Stimulated activated CD8-positive, alpha-beta memory T cell treated with anti-CD3 and anti-CD28 coated beads, Interleukin-4, amount 100 ng/mL, for 4 hours (primary cell): ENCODE measurements at places on chromosomes 4 and X.

DNA sequence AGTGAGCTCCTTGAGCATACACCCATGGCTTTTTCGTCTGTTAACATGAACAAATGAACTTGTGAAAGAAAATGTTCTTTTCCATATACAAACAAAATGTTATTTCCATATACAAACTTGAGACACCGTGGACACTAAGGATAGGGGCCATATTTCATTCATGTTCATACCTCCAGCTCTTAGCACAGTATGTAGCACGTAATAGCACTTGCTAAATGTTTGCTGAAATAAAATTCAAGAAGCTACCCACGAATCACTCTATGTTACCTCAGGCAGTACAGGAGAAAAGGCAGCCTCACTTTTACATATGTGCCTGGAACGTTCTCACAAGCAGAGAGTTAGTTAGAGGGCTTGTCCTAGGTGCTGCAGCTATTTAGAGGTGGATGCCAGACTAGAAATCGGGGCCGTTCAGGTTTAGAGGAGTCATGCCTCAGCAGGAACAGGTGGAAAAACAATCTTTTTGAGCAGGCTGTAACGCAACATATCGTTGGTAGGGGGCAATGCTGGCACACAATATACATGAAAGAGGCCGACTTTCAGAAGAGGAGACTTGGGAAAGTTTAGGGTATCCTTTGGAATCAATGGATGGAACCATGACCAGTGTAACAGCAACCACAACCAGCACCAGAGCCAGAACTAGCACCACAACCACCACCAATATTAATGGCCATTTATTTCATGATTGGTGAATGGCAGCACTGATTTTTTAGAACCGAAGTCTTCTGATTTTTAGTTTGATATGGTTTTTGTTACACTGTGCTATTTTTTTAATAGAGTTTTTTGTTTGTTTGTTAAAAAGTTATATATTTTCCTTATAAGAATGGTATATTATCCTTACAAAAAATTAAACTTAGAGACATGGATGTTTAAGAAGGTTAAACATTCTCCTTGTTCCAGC, 14.8 kb upstream of the PAQR3 start:
- DNase-seq, result no peak

- no peak for DNase-seq
Measured at GRCh38 chr4:180261346-180261745, 1981.9 kb upstream of the TENM3 start.

DNA sequence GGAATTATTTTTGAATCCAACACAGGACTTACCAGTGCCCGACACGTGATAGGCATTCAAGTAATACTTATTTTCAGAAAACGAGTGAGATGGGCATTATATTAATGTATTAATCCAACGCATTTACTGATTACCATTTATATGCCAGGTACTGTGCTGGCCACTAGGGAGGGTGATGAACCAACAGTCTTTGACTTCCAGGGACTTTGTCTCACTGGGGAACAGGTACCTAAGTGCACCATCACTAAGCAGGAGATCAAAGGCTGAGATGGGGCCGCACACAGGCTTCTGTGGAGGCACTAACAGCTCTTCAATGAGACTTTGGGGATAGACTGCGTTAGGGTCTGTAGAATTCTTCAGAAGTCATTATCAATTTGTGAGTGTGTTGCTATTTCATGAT, 5.7 kb upstream of the TADA2B start:
- no peak for DNase-seq

DNA sequence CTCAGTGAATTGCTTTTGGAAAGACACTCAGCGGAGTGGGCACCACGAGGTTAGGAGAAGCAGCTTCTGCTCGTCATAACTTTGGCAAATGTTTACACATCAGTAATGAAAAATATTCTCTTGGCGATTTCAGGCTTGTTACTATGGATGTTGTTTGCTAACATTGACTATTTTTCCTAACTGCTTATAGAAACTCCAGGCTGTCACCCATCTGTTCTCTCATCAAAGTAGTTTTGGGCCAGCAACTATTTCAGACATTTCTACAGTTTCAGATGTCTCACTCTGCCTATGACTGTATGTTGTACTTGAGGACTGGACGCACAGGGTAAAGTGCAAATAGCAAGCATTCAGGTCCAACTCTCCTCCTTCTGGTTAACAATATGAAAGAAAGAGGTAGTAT, 346.7 kb downstream of the TRIML1 start:
- no peak for DNase-seq

DNA sequence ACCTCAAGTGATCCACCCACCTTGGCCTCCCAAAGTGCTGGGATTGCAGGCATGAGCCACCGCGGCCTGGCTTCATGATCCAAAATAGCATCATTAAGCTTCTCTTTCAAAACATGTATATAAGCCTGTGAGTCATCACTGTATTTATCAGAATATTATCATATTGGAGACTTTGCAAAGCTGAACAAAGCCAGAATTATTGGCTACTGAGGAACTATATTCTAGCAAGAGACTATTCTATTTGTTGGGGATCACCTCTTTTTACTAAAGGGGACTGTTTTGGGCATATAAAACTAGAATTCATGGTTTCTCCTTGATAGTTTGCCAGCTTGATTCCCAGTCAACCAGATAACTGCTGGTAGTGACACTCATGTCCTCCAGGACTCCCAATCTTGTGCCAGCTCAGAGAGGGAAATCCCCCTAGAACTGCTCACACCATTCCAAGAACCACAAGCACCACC, 40.1 kb downstream of the TET2 start:
- DNase-seq, result no peak

GRCh38 chr4:91113130-91113706, 986.0 kb downstream of the CCSER1 start:
- no peak for DNase-seq

- DNase-seq, result no peak
Measured at GRCh38 chr4:85520765-85521749, 46.1 kb downstream of the ARHGAP24 start.

GRCh38 chr4:8409264-8410065, 31.1 kb downstream of the ACOX3 start:
- DNase-seq, result peak; percentile 63

DNA sequence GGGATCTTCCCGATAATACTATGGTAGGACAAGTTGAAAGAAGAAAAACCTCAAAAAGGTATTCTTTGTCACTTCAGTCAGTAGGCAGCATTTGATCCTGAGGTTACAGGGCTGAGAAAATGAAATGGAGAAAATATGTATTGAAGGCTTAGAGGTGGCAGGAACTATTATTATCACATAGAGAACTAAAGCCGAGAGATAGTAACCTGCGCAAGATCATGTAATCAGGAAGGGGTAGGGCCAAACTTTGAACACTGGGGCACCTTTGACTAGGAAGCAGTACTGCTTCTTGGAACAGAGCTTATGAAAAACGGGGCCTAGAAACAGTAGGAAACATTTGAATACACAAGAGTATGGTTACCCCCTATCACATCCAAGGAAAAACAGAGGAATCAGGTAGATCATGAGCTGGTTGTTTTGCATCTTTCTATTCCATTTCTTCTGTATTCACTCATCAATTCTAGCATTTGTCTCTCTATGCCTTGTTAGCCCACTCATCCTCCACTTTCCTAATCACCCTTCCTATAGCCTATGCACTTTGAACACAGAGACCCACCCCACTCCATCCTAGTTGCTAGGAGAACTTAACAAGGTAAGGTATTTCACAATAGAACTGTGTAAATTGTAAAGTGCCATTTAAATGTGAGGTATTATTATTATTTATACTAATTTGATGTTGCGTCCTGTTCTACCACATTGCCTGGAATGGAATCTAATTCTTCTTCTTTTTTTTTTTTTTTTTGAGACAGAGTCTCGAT, 34.6 kb upstream of the SLC9A7 start:
- DNase-seq, result no peak

- no peak for DNase-seq
Measured at GRCh38 chrX:14591976-14592375, 62.6 kb downstream of the GLRA2 start.

DNA sequence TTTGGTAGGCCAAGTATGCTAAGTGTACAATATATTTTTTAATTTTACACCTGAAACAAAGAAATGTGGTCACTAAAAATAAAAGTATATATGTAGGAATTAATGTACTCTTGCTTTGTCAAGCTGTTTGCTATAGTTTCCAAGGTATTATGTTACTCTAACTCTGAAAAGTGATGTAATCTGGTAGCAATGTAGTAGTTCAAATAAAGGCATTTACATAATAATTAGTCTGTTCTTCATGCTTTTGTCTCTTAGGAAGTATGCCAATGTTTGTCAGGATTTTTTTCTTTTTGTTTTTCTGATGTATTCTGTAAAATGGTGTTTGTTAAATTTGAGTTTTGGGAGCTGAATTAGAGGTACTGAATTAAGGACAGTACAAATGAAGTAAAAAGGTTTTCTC, 89.5 kb downstream of the PLS3 start:
- DNase-seq, result no peak

DNA sequence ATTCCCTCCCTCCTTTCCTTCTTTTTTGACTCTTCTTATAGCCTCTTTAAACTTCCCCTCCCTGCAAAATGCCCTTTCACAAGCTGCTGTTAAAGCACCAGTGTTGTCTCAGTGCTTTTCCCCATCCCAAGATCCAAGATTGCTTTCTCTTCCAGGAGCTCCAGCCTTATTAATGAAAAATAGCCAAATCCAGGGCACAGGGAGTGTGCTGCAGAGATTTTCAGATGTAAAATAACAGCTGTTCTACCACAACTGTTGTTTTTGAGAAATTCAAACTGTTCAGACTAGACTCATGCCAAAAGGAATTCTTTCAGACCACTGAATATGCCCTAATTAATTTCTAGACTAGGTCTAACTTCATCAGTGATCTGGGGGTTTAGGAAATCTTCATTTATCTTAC, 47.0 kb upstream of the GPC3 start:
- no peak for DNase-seq

DNA sequence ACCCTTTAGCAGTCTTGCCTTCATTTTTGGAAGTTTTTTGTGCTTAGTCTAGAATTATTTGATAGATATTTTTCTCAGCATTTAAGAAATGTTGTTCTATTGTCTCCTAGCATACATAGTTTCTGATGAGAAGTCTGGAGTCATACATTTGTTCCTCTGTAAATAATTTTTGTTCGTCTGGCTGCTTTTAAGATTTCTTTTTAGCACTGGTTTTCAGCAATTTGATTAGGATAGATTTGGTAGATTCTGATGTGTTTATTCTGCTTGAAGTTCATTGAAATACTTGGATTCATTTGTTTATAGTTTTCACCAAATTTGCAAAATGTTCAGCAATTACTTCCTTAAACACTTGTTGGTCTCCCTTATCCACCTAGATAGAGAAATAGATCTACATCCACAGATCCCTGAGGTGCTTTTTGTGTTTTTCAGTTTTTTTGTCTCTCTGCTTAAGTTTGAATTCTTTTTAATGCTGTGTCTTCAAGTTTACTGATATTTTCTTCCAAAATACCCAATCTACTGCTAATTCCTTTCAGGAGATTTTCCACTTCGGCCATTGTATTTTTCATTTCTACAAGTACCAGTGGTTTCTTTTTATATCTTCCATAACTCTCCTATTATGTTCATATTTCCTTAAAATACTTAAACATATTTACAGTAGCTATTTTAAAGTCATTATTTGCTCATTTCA, 64.9 kb downstream of the ABLIM2 start:
- no peak for DNase-seq
